Astrocyte of the spinal cord (primary cell): ENCODE measurements at places on chromosomes 4 and X.
A peak's percentile ranks its signal among the peaks of the same experiment; 100 is the strongest.

GRCh38 chrX:32183066-32183465, 1028.3 kb downstream of the DMD start:
- DNase-seq = no peak

DNA sequence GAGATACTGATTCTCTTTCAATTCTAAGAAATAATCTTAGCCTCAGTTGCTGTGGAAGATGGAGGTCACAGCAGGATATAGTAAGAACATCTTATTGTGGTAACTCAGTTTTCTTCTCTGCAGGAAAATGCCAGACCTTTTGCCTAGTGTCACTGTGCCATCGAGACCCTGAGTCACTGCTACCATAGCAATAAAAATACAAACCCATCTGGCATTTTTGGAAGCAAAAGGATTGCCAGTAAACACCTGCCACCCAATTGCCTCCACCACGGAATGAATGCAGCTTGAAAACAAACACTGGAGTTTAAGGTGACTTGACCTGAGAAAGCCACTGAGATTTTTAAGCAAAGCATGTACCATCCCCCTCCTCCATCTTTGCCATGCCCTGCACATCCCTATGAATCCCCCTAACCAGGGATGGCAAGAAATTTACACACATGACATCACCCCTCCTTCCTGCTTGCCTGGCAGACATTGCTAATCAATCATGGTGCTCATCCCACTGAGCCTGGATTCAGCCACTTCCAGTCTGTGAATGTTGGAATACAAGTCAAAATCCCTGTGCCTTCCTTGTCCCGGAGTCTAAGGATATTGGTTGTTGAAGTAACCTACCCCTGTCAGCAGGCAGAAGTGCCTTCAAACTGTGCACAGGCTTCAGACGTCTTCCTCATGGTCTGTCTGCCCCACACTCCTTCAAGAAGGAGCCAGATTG, 59.6 kb upstream of the MAMLD1 start:
- DNase-seq = no peak

DNA sequence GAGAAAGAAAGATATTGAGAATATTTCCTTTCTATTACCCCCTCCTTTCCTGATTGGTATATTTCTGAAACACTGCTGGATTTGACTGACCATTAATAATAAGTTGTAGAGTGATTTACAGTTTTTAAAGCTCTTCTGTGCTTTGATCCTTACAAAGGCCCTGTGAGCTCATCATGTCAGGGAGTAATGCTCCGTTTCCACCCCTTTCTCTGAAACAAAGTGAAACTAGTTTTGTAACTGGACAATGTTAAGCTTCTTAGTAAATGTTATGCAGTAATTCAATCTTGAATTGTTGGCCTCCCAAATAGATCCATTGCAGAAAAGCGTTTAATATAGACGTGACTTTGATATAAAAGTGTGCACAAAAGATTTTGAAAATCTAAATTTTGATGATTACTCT, 190.1 kb upstream of the GNPDA2 start:
- peak; percentile 10 for DNase-seq

DNA sequence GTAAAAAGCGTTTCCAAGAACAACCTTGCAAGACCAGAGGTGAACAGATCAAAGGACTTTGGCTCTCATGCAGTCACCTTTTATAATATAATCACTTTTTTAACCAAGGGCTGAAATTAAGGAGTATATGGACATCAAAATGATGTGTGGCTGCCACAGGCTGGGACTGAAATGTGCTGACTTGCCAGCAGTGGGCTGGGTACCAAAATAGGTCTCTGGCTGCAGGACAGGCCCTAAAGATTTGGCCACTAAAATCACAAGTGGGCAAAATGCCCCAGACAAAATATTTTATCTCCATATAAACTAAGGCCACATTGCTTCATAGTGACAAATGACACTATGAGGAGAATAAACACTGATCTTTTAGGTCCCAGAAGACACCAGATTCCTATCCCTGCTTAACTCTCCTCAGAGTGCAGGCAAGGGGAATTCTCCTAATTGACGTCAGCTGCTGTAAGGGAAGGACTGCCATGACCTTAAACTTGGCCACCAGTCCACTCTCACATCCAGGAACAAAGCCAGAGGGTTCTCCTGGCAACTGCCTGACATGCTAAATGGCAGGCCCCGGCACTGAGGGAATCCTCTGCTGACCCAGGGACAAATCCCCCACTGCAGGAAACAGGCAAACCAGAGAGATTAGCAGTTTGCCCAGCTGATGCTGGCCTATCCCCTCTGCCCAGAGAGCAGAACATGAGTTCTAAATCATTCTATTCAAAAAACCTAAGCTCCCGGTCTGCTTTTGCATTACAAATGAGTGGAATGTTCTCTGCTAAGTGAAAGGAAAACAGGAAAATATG, 155.8 kb downstream of the PPP3CA start:
- DNase-seq = peak; percentile 91

- peak; percentile 56 for DNase-seq
Observed at GRCh38 chr4:74112399-74113105, 13.6 kb upstream of the CXCL2 start.

DNA sequence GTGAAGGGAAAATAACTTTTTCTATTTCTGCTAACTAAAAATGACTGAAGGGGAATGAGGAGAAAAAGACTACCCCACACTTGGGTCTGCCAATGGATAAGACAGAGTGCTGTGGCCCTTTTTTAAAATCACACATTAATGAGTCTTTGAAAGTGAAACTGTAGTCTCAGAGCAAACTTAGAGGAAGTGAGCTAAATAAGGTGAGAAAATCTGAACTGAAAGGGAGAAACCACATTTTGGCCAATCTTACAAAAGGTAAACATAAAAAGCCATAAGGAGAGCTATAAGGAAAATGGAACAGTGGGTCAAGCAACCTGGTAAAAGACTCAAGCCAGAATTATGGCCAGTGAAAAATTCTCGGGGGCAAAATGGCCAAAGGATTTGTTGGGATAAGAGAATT, 755.1 kb upstream of the IGFBP7 start:
- no peak for DNase-seq
